ENCODE measurements at places on chromosomes 12 and 14.
A peak's percentile ranks its signal among the peaks of the same experiment; 100 is the strongest.

DNA sequence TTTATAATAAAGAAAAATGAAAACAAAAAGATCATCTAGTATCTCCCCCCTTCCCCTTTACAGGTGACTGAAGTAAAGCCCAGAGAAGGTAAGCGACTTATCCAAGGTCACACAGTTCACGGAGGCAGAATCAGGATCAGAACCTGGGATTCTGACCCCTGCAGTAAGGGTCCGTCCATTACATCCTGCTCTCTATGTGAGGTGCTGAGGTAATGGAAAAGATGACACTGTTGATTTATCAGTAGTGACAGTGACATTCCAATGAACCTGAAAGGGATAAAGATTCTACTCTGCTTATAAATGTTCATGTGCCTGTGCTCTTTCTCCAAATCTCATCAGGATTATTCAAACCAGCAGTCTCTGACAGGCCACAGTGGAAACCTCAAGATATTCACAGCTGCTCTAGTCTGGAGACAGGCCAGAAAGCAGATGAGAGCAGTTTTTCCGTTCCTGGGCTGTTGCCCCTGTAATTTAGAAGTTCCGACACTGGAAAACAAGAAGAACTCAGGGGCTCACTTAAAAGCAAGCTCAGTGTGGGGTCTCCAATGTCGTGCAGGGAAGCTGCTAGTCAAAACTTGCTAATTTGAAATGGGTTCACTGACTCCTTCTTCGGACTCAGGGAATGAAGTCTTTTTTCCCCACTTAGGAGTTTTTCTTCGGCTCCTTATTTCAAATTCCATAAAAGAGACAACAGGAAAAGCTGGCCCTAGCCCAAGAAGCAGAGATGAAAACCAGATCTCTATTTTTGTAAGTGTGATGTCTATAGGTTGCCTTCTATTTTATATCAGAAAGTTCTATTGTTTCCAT lies 131.8 kb upstream of the EEA1 start:
- no peak for DNase-seq

GRCh38 chr12:113162102-113163029 lies 12.8 kb downstream of the CFAP73 start:
- no peak for DNase-seq

DNA sequence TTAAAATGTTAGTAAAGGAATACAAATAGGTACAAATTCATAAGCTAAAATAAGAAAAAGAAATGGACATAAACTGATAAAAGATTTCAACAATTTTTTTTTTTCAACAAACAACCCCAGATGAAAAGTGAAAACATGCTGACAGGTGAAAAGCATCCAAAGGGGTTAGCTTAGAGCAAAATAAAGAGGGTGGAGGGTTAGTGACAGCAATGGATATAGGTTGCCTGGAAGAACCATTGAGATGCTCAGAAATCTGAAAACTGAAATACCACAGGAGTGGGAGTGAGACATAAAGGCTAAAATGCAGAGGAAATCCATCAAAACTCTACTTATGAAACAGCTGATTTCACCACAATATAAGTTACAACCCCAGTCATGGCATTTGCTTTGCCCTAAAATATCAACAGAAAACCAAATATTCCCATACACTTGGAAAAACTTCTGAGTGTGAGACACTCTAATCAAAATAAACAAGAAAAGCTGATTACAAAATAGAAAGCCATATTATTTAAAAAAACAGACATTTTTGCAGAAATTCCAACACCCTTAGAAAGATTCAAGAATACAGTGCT lies 136.3 kb upstream of the PLEKHG7 start:
- no peak for DNase-seq

GRCh38 chr12:109832541-109833306 lies 474 bp downstream of the TRPV4 start:
- DNase-seq = no peak

DNA sequence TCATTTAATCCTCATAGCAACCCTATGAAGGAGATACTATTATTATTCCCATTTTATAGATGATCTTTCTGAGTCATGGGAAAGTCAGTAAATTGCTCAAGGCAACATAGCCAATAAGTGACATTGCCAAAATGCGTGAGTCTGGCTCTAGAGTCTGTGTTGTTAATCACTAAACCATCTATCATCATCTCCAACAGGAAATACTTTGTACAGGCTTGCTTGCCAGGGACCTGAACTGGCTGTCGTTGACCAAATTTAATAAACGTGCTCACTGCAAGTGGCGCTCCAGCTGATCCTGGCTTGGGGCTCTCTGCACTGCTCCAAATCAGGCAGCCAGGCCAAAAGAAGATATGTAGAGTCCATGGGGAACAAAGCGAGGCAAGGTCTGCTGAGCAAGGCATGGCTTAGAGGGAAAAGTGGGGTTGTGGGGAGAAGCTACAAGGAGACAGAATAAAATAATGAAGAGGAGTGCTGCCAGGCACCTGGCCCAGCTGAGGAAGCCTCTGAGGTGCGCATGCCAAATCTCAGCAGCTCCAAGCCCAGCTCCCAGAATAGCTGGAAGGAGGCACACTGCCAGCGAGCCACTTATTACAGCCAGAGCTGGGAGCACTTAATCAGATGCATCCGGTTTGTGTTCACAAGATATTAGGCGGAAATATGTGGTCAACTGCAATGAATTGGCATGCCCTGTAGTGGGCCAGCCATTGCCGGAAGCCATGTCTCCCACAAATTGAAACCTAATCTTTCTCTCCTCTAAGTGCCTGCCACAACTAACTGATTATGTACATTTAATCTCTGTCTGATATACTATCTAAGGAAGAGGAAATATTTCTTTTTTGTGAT lies 43.3 kb upstream of the PTPRO start:
- no peak for DNase-seq

- DNase-seq = no peak
Measured at GRCh38 chr14:100299238-100299560, 7.0 kb downstream of the SLC25A29 start.

DNA sequence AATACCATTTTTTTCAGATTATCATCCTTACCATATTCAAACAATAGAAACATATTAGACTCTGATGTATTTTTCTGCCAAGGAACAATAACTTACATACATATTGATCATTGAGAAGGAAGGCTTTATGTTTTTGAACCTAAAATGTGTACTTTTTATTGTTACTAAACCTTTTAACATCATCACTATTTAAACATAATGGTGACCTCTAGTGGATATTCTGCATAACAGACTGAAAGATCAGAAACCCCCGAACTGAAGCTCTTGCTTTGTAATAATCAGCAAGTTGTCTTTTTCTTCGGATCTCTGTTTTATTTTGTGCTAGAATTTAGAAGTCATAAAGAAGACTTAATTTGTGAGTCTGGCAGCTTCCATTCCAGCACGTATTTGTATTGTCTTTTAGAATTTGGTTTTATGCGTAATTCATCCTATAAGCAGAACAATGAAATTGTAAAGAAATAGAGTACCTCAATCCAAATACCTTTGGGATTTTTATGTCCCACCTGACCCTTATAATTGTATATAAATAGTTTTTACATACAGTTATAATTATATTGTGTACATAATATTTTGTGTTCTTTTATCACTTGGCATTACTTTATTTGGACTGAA lies 125.9 kb upstream of the ATF1 start:
- DNase-seq = no peak

- DNase-seq = no peak
Measured at GRCh38 chr12:47864646-47865235, 40.1 kb downstream of the VDR start.

- DNase-seq = no peak
Measured at GRCh38 chr12:123995023-123995748, 22.2 kb downstream of the ZNF664 start.

GRCh38 chr12:7203109-7203508 lies 13.6 kb downstream of the PEX5 start:
- DNase-seq = no peak

GRCh38 chr12:64976131-64976530 lies 145.0 kb downstream of the WIF1 start:
- DNase-seq = no peak

- no peak for DNase-seq
Measured at GRCh38 chr12:80441921-80442320, 2.1 kb upstream of the PTPRQ start.

DNA sequence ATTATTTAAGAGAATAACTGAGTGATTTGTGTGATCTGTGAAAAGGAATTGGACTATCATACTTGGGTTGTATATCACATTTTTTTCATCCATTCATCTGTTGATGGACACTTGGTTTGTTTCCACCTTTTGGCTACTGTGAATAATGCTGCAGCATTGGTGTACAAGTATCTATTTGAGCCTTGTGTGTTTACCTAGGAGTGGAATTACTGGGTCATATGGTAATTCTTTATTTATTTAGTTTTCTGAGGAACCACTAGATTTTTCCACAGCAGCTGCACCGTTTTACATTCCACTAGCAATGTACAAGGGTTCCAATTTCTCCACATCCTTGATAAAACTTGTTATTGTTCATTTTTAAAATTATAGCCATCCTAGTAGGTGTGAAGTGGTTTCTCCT lies 56.1 kb downstream of the APAF1 start:
- DNase-seq = no peak

GRCh38 chr14:93430315-93431035 lies at the start of gene UNC79:
UNC79 (plus strand) TSS chr14:93430939; CDS start chr14:93431030, 91 bp downstream.
- DNase-seq = peak; percentile 33

GRCh38 chr14:90647473-90648005 lies 168.7 kb downstream of the TTC7B start:
- DNase-seq = no peak

GRCh38 chr14:74591899-74592298 lies 20.1 kb downstream of the LTBP2 start:
- no peak for DNase-seq

DNA sequence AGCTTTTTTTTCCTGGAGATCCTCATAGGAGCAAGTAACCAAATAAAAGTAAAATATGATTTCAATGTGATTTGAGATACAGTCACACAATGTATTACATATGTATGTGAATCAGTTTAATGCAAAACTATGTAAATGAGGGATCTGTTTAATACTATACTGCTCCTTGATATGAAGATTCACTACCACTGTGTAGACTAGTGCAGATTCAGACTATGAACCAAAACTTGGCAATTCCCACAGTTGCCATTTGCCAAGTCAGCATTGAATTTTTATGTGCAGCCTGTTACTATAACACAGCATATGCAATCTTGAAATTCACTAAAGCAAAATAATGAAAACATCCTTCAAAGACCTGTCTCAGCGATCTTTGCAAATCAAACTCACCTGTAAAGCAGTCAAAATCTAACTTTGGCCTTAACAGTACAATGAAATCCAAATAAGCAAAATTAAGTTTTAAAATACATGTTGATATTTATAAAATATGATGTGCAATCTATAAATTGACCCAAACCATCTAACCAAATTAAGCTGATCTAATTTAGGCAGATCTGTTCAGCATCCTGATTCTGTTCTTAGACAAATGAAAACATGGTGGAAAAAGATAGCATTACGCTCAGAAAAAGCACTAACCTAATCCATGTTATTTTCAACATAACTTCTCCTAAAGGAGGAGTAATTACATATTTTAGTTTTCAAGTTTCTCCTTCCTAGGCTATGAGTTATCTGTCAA lies 25.5 kb upstream of the LMNTD1 start:
- DNase-seq = no peak

- no peak for DNase-seq
Measured at GRCh38 chr12:89370421-89370831, 18.1 kb upstream of the DUSP6 start.

DNA sequence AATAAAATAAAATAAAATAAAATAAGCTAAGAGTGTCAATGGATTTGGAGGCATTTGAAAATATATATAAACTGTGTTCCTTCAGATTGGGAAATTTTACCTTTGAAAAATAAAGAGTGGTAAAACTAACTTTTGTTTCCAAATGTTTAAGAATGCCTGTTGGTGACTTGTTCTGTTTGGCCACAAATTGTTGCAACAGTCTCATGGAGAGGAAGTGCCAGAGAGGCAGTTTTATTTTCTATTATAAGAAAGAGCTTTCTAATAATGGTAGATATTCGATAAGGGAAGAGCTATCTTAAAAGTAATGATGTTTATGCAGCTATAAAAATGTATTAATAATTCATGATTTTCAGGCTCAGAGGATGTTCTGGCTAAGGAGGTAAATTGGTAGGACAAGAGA lies 68.8 kb upstream of the MDGA2 start:
- DNase-seq = no peak

GRCh38 chr12:107288414-107289127 lies 195.2 kb upstream of the CRY1 start:
- no peak for DNase-seq

DNA sequence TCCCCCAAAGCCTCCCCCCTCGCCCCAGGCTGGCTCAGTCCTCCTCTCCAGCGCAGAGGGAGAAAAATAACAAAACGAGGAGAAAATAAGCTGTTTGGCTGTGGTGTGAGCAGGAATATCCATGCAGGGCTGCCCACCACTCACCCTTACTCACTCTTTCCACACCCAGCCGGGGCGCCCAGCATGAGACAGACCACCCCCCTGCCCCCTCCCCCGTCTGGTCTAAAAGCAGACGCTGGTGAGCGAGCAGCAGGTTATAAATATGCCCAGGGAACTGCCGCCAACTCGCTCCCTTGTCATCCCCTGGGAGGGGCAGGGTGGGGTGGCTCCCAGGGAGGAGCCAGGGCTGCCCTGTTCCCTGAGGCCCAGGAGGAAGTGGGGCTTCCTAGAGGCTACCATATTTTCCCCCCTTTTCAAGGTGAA lies 7.4 kb downstream of the WNT1 start:
- DNase-seq = no peak

- DNase-seq = no peak
Measured at GRCh38 chr14:105490267-105490571, 827 bp upstream of the TEDC1 start.

DNA sequence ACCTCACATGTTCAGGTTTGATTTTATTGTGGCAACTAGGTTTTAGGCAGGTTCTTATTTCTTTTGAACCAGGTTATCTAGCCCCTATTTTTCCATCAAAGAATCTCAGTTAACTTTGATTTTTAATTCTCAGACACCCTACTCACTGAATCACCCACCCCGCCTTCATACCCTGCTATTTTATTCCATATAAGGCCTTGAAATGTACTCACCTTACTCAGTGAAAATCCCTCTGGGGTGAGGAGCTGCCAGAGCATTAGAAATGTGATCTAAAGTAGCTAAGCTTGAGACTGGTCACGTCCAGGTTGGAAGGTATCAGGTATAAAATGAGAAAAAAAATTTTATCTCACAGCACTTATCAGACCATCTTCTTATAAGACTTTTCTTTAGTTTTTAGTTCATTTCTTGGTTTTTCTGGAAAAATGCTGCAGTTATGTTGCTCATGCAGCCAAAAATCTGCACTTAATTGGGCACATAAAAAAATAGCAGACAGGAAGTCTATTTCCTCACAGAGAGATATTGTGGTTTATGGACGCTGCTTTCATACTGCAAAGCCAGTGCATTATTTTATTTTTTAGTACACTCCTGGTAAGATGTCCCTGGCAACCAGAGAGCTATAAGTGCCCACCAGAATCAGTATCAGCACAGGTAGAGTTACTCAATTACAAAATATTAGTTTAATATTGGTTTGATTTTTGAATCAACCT lies 101.5 kb upstream of the CCDC91 start:
- DNase-seq = no peak
